Activated T-cell treated with anti-CD3 and anti-CD28 coated beads, Interleukin-2, amount 50 U/mL, for 24 hours (primary cell): ENCODE measurements at places on chromosomes 6 and 20.

DNA sequence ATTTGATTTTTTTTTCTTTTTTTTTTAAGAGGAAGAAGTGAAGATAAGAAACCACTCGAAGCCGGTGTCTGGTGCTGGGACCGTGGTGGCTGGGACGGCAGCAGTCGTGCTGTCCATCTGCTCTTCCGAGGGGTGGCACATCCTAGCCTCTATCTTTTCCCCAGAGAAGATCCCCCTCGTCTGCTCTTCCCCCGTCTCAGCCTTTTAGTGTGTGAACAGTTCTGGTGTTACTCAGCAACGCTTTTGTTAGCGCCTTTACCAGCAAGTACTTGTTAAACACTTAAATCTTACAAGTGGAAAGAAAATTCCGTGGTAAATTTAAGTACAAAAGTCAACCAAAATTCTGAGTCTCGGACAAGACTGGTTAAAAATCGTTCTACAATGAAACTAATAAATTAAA, 90.1 kb downstream of the RSPH3 start:
- DNase-seq: no peak

- DNase-seq: peak; percentile 44
These were observed 3.8 kb downstream of the DEK start for GRCh38 chr6:18260448-18261106.

- DNase-seq: no peak
These were observed 17.3 kb downstream of the NCOA7 start for GRCh38 chr6:125808060-125808459.

- no peak for DNase-seq
These were observed 32.3 kb downstream of the GHRH start for GRCh38 chr20:37229357-37229756.

DNA sequence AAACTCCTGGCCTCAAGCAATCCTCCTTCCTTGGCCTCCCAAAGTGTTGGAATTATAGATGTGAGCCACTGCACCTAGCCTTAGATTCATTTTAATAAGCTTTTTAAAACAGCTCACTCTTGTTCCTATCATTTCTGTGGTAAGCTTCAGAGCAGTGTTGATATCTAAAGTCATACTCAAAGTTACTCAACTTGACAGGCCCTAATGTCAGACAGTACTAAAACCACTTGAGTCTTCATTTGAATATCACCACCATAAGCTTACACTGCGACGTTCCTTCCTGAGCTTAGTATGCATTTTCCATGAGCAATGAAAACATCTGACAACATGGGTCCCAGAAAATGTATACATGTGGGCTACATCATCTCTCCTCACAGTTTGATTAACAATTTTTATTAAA, 6.0 kb downstream of the FUCA2 start:
- no peak for DNase-seq

DNA sequence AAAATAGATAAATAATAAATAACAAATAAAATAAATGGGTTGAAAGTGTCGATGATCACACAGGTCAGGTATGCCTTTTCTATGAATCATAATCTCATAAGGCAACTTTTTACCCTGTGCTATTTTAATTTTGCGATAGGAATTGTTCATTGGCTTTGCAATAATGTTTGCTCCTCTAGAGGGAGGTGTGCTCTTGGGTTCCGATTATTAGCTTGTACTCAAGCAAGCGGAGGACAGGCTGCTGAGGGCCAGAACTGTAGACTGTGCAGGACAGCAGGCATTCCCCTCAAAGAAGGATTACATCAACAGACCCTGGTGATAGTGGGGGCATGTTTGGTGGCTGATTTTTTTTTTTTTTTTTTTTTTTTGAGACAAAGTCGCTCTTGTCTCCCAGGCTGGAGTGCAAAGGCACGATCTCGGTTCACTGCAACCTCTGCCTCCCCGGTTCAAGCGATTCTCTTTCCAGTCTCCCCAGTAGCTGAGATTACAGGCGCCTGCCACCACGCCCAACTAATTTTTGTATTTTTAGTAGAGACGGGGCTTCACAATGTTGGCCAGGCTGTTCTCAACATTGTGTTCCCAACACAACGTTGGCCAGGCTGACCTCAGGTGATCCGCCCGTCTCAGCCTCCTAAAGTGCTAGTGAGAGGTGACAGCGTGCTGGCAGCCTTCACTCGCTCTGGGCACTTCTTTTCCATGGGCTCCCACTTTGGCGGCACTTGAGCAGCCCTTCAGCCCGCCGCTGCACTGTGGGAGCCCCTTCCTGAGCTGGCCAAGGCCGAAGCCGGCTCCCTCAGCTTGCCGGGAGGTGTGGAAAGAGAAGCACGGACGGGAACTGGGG, 35.6 kb downstream of the RIOK1 start:
- DNase-seq: no peak

DNA sequence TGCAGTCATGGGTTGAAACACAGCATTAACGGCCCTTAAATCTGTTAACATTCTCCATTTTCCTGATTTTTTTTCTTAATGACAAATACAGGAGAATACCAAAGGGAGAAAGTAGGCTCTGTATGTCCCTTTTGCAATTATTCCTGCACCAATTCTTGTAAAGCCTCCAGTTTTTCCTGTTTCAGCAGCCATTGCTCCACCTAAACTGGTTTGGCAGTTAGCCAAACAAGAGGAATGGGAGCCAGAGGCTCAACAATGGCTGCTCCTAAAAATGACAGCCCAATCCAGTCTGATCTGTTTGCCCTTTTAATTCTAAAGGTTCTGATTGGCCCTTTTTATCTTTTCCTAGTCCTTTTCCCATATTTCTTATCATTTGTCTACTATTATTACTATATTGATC, 284.2 kb upstream of the SGK1 start:
- no peak for DNase-seq

DNA sequence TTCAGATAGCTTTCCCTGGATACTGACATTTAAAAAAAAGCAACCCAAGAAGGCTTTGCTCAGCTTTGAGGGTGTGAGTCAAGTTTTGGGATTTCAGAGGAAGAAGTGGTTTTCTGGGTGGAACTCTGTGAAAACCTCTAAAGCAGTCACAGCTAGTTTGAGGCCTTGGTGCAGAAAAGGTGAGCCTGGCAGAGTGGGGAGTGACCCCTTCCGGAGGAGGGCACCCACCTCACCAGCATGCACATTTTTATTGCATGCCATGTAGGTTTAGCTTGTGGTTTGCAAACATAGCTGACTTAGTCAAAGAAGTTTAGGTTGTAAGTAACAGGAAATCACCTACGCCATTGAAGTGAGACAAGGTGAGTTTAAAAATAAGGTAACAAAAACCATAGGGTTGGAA, 146.8 kb upstream of the PMEPA1 start:
- DNase-seq: no peak

DNA sequence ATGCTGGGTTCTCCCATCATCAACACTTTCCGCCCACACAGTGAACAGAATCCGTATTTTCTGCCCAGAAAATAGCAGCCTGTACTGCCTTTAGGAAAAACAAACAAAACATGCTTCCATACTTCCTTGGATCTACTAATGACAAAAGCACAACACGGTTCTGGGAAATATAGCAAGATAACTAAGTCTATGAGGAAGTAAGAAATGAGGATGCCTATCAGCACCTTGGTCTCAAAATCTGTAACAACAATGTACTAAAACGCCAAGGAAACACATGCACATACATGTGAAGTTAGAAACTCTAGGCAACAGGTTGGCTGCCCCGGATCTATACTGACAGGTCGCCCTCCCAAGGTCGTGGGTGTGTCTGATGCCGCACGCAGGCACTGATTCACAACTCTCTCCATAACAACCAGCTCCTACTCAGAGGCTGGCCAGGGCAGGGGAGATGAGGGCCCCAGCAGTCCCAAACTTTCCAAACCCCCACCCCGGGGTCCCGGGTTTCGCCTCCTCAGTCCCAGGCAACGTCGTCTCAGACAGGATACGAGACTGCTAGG, 710 bp downstream of the BTBD9 start:
- peak; percentile 75 for DNase-seq

- no peak for DNase-seq
These were observed 122.3 kb downstream of the ANKS1A start for GRCh38 chr6:35011096-35012041.

GRCh38 chr6:131007286-131007685, 55.8 kb downstream of the EPB41L2 start:
- no peak for DNase-seq

DNA sequence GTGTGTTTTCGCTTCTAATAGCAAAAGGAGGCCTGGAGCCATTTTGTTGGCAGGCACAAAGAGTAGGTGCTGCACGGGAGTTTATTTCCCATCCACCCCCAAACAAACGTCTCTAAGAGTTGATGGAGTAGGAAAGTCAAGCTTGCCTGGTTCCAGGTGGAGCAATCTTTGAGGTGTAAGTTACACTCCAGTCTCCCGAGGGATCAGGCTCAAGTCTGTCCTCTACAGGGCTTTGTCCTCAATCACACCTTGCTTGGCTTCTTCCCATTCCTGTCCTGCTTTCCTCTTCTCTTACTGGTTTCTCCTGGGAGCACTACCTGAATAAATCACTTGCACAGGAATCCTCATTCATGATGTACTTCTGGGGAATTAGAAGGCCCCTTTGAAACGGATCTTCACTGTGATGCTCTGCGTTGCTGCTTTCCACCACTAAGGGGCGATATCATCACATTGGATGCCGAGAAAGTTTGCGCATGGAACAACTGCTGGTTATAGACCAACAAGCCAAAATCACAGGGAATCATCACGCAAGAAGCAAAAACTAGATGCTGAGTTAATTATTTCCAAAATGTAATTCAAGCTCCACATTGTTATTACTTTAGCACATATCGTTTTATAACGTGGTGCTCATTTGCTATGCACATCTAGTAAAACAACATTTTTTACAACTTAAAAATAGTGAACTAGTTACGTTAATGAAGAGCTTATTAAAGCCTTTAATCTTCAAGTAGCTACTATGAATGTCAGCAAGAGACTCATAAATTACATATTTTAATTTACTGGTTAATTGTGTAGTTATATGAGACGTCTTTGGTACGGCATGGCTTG, 156.8 kb downstream of the DNAH8 start:
- DNase-seq: peak; percentile 64

- DNase-seq: no peak
These were observed 10.5 kb upstream of the PLN start for GRCh38 chr6:118537574-118537973.

DNA sequence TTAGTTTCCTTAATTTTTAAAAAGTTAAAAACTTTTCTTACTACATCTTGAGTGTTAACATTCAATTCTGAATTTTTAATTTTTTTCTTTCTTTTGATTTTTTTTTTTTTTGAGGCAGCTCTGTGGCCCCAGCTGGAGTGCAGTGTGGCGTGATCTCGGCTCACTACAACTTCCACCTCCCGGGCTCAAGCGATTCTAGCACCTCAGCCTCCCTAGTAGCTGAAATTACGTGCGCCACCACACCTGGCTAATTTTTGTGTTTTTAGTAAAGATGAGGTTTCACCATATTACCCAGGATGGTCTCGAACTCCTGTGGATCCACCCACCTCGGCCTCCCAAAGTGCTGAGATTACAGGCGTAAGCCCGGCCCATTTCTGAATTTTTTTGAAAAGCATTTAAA, 1.2 kb downstream of the DDX43 start:
- no peak for DNase-seq

DNA sequence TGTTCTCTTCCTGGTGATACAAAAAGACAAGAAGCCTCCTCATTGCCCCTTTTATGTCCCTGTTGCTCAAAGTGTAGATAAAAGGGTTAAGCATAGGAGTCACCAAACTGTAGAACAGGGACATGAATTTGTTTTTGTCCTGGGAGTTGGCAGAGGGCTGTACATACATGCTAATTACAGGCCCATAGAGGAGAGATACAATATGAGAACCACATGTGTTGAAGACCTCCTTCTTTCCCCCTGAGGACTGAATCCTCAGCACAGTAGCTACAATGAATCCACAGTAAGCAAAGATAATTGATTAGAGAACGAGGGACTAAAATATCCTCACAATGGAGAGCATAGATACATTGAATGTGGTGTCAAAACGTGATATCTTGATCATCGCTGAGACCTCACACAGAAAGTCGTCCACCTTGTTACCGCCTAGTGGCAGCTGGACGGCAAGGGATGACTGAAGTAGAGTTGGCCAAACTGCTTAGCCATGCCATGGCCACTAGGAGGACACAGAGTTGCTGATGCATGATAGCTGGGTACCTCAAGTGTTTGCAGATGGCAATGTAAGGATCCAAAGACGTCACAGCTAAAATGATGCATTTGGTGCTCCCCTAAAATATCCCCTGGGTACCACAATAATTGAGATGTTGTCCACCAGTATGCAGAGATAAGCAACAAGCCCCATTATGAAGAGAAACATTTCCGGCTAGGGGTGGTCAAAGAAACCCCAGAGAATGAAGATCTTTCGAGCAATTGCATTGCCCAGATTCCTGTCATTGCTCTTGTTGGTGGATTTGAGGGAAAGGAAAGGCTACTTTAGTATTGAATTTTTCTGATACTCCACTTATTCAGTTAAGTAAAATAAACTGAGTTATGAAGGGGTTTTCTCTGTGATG, 15.0 kb downstream of the OR2B3 start:
- DNase-seq: no peak

- no peak for DNase-seq
These were observed 164.0 kb downstream of the SOBP start for GRCh38 chr6:107653861-107654394.

DNA sequence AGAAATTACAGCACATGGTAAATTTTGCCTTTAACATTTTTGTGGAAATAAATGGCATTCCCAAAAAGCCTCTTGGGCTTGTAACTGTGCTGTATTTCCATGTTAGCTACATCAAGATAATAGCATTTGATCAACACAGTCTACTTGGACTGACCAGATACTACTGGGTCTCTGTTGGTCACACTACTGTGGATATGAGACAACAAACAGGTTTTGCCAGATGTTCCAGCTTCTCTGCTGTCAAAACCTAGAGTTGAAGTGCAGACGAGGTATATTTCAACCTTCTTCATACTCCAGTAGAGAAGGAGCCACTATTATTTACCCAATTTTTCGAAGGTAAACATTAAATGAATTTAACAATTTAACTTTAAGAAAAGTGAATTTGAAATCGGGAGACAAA, 284.7 kb upstream of the CITED2 start:
- no peak for DNase-seq

GRCh38 chr6:23524548-23524947, 601.5 kb upstream of the NRSN1 start:
- DNase-seq: no peak

DNA sequence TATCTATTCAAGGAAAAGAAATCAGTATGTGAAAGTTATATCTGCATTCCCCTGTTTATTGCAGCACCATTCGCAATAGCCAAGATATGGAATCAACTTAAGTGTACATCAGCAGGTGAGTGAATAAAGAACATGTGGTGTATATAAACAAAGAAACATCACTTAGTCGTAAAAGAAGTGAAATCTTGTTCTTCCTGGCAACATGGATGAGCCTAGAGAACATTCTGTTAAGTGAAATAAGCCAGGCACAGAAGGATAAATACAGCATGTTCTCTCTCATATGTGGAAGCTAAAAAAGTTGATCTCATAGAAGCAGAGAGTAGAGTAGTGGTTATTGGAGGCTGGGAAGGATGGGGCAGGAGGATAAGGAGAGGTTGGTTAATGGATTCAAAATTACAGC, 287.9 kb upstream of the FERMT1 start:
- DNase-seq: no peak

- DNase-seq: peak; percentile 56
These were observed 12.9 kb upstream of the CEP85L start for GRCh38 chr6:118663993-118664985.
